T follicular helper cell (primary cell): ENCODE measurements at places on chromosomes 3 and 15.

DNA sequence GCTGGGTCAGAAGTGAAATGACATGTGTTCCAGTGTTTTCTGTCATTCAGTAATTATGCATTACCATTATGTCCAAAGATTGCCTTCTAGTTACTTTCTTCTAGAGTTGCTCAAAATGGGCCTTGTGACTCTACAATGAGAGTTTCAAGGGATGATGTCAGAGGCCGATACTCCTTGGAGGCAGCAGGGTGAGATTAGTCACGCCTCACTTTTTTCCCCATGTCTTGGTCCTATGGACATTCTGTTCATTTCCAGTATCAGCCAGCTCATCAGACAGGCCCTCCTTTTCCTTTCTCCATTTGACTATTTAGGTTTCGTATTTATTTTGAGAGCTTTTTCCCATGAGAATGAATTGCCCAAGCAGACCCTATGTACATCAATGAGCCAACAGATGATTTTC is 17.5 kb downstream of the VGLL3 start:
- DNase-seq = no peak

GRCh38 chr15:100350434-100351226 is 8.9 kb upstream of the ADAMTS17 start:
- DNase-seq = no peak

GRCh38 chr3:107525644-107526305 is 3.0 kb downstream of the BBX start:
- DNase-seq = no peak

DNA sequence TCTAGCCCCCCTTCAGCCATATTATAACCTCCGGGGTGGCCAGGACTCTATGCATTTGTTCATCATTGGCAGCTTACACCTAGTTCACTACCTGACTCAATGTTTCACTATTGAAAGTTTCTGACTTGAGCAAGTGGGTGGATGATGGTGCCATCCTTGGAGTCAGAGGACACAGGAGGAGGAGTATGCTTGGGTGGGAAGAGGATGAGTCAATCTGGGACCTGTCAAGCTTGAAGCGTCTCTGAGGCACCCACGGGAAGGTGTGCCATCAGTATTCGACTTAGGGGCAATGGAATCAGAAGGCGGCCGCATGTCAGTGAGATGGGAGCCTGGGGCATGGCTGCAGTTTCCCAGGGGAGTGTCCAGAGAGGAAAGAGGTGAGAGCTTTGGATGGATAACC is 133.3 kb downstream of the EPHB1 start:
- DNase-seq = no peak

DNA sequence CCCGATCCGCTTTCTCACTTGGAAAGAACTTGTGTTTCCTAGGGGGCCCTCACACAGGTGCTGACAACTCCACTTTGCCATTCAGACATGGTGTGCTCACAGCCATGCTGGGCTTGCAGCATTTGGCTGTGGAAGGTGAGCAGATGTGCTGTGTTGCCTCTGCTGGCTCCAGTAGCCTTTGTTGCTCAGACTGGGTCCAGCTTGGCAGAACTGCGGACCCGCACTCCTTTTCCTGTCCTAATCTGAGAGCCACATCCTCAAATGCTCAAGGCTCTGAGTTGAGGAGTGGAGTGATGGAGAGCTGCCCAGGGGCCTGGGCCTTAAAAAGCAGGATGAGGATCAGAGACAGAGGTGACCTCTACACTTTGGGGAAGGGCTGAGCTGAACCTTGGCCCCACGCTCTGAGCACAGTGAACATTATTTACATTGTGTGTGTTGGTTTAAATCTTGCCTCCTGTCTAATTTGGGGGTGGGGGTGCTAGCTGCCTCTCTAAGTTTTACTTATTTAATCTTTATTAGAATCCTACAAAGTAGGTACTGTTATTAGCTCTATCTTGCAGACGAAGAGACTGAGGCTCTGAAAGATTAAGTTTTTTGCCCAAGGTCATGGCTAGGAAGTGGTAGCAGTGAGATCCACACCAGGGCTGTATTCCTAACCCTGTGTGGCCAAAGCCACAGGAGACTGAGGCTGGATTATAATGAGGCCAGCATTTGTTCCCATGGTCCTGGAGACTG is 17.2 kb downstream of the ACOX2 start:
- DNase-seq = no peak

- DNase-seq = no peak
These were observed 5.7 kb upstream of the PLSCR1 start for GRCh38 chr3:146550070-146550615.

DNA sequence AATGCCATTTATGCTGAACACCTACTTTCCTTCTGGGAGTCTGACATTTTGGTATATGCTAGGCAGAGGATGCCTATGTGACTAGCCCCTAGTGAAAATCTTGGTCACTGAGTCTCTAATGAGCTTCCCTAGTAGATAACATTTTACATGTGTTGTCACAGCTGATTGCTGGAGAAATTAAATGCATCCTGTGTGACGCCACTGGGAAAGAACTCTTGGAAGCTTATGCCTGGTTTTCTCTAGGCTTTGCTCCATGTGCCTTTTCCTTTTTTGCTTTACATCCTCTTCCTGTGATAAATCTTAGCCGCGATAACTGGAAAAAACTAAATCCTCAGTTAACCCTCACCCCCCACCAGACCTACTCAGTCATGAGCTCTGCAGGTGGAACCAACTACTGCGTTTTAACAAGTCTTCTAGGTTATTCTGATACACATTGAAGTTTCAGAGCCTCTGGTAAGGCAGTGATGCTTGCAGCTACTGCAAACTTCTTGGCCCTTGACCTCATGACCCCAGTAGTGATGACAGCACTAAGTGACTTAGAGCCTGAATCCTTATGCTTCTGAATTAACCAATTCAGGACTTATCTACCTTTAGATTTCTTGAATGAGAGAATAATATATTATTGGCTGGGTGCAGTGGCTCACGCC is 292.4 kb upstream of the SOX14 start:
- no peak for DNase-seq
